Activated gamma-delta T cell treated with Interleukin-2 at 50 U/mL for 16 hours (primary cell): ENCODE measurements at places on chromosomes 1 and 21.

GRCh38 chr1:243917177-243917862 lies 67.3 kb upstream of the AKT3 start:
- no peak for DNase-seq

DNA sequence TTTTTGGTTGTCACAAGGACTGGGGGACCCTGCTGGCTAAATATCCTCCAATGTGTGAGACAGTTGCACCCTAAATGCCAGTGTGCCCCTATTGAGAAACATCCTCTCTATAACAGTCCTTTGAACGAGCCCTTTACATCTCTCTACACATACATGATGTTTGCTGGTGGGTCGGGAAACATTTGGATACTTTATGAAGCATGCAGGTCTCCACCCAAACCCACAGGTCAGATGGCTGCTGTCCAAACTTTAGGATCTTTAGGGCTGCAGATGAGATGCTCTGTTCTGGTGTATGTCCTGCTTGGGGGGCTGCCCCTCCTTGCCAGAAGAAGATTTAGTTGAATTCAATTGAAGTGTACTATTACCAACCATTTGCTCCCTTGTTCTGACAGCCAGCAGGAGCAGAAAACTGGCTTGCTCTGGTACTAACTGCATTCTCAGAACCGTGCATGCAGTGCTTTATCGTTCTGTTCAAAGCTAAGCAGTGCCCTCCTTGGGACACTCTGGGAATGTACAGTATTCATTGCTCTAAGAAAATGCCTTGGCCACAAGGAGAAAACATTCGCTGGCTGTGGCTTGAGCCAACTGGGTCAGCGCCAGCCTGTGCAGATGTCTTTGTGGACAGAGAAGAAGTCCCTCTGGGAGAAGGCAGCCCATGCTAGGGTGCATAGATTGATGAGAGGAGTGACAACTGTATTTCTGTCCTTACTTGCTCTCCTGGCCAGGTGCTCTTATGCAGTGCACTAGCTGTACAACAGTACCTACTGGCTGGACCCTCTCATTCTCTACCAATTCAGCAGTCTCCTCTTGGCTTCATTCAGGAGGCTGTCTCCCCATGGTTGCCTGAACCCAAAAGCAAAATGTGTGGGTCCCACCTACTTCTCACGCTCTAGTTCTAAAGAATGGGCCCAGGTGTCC lies 61.4 kb upstream of the DIRAS3 start:
- DNase-seq = no peak

DNA sequence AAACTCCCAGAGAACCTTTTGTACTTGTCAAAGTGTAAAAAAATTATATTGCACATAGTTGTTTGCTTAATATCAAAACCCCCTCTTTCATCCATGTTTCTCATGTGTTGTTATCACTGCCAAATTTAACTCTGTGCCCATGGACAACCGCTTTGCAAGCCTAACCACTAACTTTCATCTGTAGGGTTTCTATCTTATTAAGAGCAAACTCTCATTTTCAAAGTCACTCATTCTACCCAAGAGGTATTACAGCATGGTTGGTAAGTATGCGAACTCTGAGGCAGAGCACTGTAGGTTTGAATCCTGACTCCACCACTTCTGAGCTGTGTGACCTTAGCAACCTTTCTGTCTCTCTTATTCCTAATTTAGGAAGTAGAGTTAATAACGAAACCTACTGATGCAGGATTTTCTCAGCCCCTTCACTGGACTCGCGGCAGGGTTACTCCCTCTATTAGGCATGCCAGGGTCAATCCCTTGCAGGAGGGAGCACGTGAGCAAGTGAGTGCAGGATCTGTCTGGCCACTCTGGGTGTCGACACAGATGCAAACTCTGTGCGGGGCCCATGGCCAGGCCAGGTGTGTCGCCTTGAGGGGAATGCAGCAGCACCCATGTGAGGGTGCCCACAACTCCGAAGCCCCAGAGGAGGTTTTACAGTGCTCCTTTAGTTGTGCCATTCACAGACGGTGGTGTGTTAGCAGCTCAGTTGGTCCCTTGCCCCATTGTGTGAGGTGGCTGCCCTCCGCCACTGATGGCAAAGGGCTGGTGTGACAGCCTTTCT lies 361.5 kb upstream of the ADGRL2 start:
- DNase-seq = no peak

DNA sequence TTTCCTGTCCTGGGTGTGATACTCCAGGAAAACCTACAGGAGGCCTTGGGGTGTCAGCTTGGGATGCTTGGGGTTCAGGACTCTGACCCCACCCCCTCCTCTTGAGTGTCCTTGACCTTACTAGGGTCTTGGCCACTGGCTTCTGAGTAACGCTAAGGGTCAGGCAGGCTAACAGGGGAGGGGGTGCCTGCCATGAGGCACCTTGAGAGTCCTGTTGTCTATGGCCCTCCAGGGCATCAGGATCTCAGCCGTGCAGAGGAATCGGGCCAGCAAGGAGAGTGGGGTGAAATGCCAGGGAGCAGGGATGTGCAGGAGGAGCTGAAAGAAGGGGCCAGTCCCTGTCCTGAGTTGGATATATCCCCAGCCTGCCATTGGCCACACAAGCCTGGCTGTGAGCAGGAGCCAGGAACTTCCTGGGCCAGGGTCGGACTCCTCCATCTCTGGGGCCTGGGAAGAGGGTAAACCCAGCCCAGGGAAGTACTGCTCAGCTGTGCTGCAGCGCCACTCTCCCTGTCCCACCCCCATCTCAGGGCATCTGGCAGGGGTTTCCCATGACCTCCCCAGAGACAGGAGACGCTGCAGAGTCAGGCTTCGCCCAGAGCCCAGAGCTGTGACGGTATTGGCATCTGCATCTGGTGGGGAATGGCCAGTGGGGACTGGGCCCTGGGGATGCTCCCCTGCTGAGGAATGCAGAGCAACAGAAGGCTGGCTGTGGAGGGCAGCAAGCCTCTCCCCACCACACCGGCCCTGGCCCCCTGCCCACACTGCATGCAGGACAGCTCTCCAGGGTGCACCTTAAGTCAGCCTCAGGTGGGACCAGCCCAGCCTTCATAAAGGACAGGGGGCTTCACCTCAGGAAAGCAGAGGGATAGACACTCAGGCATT lies 6.3 kb downstream of the KIF21B start:
- no peak for DNase-seq

GRCh38 chr1:220170836-220171526 lies 77.0 kb downstream of the IARS2 start:
- DNase-seq = no peak

DNA sequence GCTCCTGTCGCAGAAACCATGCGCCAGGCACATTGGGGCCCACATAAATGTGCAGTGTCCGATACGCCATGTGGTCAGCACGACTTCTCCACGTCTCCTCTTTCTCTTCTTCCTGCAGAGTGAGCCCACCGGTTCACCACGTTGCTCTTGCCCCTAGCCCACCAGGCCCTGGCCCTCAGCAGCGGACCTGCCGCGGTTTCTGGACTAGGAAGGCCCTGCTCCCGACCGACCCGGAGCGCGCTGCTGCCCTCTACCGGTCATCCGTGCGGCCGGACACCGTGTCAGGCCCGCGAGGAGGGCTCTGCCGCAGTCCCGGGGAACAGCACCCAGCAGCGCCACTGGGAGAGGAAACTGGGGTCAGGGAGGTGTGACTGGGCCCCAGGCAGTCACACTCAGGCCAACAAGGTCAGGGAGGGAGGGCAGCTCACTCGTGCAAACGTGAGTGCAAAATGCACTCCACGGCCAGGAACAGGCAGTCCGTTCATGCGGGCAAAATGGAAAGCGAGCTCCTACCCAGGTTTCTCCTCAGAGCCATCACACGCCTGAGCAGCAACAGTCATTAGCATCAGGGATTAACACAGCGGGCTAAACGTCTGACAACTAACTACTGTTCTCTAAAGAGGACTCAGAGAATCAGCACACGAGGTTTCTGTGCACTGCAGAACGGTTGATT lies 13.7 kb downstream of the TLR5 start:
- DNase-seq = peak; percentile 62

- no peak for DNase-seq
Measured at GRCh38 chr1:204678721-204679475, 6.6 kb downstream of the LRRN2 start.

DNA sequence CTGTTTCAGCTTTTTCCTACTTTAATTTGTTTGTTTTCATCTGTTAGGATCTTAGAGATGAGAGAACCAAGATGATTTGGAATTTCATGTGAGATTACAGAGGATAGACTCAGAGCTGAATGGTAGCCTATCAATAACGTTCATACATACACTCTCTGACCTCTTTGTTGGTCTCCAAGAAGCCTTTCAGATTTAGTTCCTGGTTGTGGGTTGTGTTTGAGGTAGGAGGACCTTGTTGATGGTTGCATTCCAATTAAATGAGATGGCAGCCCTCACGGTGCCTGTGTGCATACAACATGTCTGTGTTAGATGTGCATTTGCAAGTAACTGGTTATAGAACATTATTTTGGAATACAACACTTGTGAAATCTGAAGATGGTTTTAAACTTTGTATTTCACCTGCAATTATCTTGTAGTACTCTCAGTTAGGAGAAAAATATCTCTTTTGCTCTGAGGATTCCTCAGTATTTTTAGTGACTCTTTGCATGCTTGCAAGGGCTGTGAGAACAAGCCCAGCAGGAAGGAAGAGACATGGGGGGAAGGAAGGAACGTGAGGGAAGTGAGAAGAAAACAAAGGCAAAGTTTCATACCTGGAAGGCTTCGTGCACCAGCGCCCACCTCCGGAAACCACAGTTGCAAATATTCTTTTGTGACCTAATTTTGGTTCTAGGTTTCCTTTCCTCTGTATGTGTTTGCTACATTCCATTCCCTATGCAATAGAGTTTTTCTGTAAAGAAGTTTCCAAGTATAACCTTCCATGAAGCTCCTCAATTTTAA lies 291.8 kb downstream of the DISC1 start:
- peak; percentile 25 for DNase-seq

DNA sequence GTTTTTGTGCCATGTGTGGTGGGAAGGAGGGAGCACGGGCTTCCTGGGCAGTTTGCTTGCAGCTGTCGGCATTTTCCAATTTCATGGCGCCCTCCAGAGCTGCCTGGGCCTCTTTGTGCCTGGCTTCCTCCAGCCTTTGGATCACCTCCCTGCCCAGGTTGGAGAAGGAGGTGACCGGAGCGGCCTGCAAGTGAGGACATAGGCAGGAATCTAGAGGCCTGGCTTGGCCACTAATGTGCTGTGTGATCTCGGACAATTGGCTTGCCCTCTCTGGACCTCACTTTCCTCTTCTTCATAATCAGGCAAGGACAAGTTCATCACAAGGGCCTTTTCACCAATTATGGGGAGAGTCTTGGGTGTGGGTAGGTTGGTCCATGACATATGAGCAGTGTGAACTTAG lies 245.1 kb downstream of the MATN1 start:
- DNase-seq = no peak

- no peak for DNase-seq
Measured at GRCh38 chr1:228867108-228867950, 132.1 kb downstream of the RHOU start.

DNA sequence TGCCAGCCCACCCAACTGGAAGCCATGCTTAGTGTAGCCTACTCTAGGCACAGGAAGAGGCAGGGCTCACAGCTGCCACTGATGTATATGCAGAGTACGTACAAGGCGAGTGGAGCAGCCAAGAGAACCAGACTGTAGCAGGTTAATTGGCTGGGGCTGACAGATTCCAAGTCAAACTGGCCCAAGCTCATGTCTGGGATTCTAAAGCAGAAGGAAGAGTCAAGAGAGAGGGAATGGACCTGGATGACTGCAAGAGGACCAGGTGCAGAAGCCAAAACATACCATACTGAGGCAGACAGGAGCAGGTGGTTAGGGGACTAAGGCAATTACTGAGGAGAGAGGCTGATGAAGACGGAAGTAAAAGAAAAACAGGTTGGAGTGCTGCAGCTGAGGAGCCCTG lies 51.3 kb upstream of the LRRN2 start:
- DNase-seq = no peak

DNA sequence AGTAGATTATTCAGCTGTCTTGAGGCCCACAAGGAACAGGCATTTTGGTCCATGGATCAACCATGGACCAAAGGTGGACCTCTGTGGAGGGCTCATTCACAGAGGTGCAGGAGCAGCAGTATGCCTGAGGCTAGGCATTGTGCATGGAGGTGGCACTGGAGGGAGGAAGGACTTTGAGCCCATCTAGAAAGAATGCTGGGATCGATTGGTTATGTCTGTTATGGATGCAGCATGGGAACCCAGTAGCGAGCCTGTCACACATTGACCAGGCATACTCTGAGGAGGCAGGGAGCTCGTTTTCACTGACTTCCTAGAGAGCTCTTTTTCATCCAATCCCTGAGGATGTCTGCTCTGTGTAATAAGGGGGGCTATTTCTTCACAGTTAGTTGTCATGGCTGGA lies 75.5 kb downstream of the KCNN3 start:
- DNase-seq = no peak

GRCh38 chr1:6234502-6235295 lies 1.1 kb downstream of the ICMT start:
- DNase-seq = no peak

DNA sequence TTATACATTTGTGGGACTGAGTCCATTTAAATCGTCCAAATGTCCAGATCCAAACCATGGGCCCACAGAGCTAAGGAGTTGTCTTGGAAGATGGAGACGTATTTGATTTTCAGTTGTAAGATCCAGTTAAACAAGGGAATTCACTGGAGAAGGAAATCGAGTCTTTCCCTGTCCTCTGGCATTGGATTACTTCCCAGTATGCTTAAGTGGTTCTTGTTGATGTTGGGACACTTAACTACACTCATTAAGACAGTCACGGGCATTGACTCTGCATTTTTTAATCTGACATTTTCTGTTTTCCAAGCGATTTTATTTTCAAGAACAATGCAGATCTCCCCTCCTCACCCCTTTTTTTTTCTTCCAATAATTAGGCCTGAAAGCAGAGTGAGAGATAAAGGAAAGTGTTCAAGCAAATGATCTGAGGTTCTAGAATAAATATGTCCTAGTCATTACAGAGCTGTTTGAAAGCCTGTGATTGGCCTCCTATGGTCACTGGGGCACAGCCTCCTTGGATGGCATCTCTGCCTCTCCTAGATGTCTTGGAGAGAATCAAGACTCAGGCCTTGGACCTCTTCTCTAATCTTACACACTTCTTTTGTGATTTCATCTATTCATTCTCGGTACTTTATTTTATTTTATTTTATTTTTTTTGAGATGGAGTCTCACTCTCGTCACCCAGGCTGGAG lies 48.9 kb downstream of the CD247 start:
- no peak for DNase-seq

DNA sequence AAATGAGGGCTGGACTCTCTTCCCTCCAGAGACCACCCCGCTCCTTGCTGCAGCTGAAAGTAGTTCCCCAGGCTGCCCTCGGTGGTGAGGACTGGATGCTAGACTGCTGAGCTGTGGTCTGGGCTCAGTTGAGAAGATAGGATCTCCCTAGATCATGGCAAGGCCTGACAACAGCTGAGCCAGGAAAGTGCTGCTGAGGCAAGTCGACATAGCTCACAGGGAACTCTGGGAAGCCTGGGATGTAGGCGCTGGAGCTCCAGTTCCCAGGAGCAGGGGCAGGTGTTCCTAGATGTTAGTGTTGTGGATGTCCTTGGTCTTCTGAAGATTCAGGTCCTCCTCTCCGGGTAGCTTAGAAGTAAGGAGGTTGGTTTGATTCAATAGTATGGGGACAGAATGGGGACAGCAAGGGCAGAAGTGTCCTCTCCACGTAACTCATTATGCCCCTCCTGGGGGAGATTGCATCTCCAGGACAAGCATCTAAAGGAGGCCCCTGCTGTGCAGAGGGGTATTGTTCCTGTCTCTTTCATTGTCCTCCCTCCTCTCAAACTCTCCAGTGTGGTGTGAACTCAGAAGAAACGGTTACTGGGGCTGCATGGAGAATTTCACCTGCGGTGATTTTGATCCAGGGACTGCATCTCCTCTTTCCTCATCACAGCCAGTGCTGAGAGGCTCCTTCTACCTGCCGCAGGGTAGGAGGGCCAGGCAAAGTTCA lies 3.7 kb downstream of the CYB561D1 start:
- no peak for DNase-seq

GRCh38 chr1:181216591-181216994 lies 128.1 kb downstream of the IER5 start:
- no peak for DNase-seq

- no peak for DNase-seq
Measured at GRCh38 chr1:175804561-175804960, 61.2 kb upstream of the TNR start.
